ENCODE measurements at places on chromosomes 12 and 14. TPM values are rescaled to one million over a fixed set of nuclear protein-coding genes. Genes with fewer than 3 reads are reported as not detected.

Gene PROX2
- not detected for total RNA-seq

Gene KRT72
- not detected for total RNA-seq

Gene KRT74
- not detected for total RNA-seq

Gene PAPLN
- 106 TPM for total RNA-seq

Gene KLRF1
- not detected for total RNA-seq

Measured in mesangial cell (primary cell).